ENCODE measurements at places on chromosomes 7 and 10.

DNA sequence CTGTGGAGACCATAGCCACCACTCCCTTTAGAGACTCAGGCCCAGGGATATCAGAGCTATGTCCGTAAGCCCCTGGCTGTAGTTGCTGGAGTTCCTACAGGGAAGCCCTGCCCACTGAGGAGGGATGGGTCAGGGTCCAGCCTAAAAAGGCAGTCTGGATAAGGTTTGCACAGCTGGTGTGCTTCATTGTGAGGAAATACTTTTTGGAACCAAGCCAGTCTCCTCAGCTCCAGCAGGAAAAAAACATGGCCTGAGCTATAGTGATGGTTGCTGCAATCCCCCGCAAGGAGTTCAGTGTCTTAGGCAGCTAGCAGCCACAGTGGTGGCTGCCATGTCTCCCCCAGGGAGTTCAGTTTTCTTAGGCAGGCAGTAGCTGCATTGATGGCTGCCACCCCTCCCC lies 52.6 kb upstream of the CYP2C8 start:
- H3K4me1 ChIP-seq: no peaks in the 10 kb centered on the region
- H3K36me3 ChIP-seq: no peaks in the 10 kb centered on the region
- H3K4me3 ChIP-seq: no peak overlapping the region
- H3K27me3 ChIP-seq: no peaks in the 10 kb centered on the region

GRCh38 chr10:101214446-101215396 lies 14.5 kb downstream of the LBX1 start:
- H3K4me3 ChIP-seq: peak overlapping the region; percentile 10
- peaks cover 8% of the 10 kb centered on the region for H3K27me3 ChIP-seq
- H3K27ac ChIP-seq: no peak overlapping the region
- no peaks in the 10 kb centered on the region for H3K4me1 ChIP-seq
- no peak for DNase-seq

- no peaks in the 10 kb centered on the region for H3K4me1 ChIP-seq
- no peak overlapping the region for H3K27ac ChIP-seq
- no peaks in the 10 kb centered on the region for H3K36me3 ChIP-seq
- H3K4me3 ChIP-seq: no peak overlapping the region
- no peak for DNase-seq
Observed at GRCh38 chr7:80960244-80960795, 41.5 kb upstream of the SEMA3C start.

GRCh38 chr10:13390604-13391522 lies 42.8 kb upstream of the SEPHS1 start:
- no peaks in the 10 kb centered on the region for H3K27me3 ChIP-seq
- peak; percentile 28 for DNase-seq
- H3K27ac ChIP-seq: no peak overlapping the region
- H3K36me3 ChIP-seq: no peaks in the 10 kb centered on the region
- H3K4me1 ChIP-seq: no peaks in the 10 kb centered on the region

DNA sequence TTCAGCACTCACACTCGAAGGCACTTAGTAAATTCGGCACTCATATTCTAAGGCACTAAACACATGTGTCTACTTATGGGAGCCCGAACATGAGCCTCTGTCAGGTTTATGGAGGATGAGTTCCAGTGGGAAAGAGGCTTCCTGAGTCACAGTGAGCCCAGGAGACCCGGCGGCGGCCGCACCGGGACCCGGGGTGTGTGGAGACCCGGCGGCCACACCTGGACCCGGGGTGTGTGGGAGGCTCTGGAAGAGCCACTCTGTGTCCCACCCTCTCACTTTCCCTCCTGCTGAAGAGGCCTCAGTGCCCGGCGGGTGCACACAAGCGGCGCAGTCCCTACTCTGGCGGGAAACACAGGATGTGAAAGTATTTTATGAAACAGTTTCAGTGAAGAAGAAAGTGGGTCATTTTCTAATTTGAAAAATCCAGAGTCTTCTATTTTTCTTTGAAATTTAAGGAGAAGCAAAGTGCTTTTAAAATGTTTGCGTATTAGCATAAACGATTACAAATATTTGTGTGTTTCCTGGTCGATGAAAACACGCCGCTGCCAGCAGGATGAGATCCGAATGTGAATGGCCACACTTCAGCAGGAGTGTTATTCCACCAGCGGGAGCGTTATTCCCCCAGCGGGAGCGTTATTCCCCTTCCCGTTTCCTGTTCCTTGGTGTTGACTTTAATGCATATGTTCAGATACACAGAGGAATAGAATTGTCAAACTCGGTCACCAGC lies 625.1 kb downstream of the DNAJB6 start:
- H3K4me3 ChIP-seq: no peak overlapping the region
- no peak overlapping the region for H3K27ac ChIP-seq
- no peaks in the 10 kb centered on the region for H3K4me1 ChIP-seq
- no peaks in the 10 kb centered on the region for H3K36me3 ChIP-seq
- no peaks in the 10 kb centered on the region for H3K27me3 ChIP-seq

- H3K27ac ChIP-seq: no peak overlapping the region
- DNase-seq: no peak
- no peaks in the 10 kb centered on the region for H3K27me3 ChIP-seq
- H3K4me3 ChIP-seq: no peak overlapping the region
Observed at GRCh38 chr10:131196176-131196885, 115.2 kb downstream of the TCERG1L start.

GRCh38 chr10:91140995-91141549 lies 79.4 kb upstream of the PCGF5 start:
- H3K4me3 ChIP-seq: no peak overlapping the region
- no peaks in the 10 kb centered on the region for H3K4me1 ChIP-seq
- H3K27ac ChIP-seq: no peak overlapping the region
- no peak for DNase-seq
- H3K36me3 ChIP-seq: no peaks in the 10 kb centered on the region
- H3K27me3 ChIP-seq: no peaks in the 10 kb centered on the region

- H3K4me3 ChIP-seq: no peak overlapping the region
- peaks cover 68% of the 10 kb centered on the region for H3K36me3 ChIP-seq
- H3K27me3 ChIP-seq: no peaks in the 10 kb centered on the region
- no peak for DNase-seq
- H3K27ac ChIP-seq: no peak overlapping the region
Observed at GRCh38 chr7:129729511-129729910, 118.0 kb downstream of the NRF1 start.
